ENCODE measurements at places on chromosomes 3 and 15.

DNA sequence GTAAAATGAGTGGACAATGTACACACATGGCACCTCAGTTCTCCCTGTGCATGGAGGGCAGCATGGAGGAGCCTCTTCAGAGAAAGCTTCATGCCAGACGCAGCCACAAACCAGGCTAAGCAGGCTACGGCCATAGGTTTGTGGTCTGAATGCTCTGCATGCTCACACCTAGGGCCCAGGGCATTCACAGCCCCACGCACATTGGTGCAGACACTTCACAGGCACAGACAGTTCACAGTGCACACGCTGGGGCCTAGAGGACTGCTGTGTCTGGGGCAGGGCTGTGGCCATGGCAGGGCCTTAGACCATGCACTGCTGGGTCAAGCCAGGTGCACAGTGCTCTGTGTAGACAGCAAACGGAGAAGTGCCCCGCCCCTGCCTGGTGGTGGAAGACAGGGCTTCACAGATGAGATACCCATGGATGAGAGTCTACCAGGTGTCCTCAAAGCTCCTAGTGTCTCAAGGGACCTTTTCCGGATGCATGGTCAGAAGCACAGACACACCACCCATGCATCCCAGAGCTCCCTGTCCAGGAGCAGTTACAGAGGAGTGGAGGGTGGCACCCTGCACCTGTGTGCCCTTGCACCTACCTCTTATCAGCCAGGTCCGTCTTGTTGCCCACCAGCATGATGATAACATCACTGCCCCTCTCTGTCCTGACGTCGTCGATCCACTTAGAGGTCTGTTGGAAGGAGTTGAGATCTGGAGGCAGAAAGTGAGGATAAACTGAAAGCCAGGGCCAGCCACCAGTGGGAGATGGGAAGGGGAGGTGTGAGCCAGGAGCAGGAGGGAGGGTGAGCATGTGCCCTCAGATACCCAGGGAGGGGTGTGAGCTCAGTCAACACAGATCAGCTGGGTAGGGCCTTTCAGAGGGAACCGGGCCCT is 33.5 kb downstream of the SRPRB start:
- peak; percentile 7 for DNase-seq
- no peak overlapping the region for H3K27ac ChIP-seq
- H3K4me3 ChIP-seq: no peak overlapping the region
- H3K4me1 ChIP-seq: no peaks in the 10 kb centered on the region
- peaks cover 3% of the 10 kb centered on the region for H3K36me3 ChIP-seq

DNA sequence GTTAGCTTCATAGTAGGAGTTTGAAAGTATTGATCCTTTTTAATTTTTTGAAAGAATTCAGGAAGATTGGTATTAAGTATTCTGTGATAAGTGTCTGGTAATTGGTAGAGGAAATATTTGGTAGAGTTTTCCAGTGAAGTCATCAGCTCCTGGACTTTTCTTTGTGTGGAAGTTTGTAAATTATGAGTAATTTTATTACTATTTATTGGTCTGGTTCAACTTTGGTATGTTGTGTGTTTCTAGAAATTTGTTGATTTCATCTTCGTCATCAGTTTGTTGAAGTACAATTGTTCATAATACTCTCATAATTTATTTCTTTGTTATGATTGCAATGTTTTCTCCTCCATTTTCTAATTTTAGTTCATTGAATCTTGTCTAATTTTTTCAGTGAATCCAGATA is 832.0 kb downstream of the OTOL1 start:
- no peak overlapping the region for H3K4me3 ChIP-seq
- H3K4me1 ChIP-seq: no peaks in the 10 kb centered on the region

GRCh38 chr15:68145706-68146105 is 59.4 kb downstream of the CALML4 start:
- no peaks in the 10 kb centered on the region for H3K4me1 ChIP-seq
- H3K36me3 ChIP-seq: peaks cover 11% of the 10 kb centered on the region
- no peaks in the 10 kb centered on the region for H3K27me3 ChIP-seq
- H3K4me3 ChIP-seq: no peak overlapping the region

DNA sequence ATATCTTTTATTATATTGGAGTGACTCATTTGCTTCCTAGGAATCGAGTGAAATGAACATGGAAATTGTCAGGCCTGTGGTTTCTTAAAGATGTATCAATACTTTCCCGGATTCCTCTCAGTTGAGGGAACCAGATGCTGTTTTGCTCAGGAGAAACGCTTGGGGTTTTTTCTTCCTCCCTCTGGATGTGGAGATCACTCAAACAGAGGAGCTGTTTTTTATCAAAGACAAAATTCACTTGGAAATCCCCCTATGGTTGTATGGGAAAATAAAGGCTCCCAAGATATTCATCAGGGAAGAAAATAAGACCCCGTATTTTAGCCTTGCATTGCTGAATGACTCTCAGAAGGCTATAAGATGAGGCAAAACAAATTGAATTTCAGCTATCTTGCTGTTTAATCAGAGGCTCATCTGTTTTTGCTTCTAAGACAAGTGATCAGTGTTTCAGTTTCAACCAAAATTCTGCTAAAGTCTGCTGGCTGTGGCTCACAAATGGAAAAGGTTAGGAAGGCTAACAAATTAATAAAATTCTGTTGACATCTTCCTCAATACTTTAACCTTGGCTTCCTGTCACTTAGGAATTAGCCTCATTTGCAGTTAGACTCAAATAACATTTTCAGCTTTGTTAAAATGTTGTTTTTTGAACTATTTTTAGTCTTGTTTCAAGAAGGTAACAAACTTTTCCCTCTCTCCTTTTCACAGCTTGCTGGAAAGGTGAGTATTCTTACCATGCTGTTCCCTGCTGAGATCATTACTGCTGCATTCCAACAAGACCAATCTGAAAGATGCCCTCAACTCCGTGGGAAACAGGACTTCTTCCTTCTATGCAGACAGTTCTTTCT is 83.6 kb downstream of the COL6A5 start:
- no peaks in the 10 kb centered on the region for H3K4me1 ChIP-seq
- no peak for DNase-seq
- no peak overlapping the region for H3K27ac ChIP-seq

- H3K4me3 ChIP-seq: no peak overlapping the region
- H3K36me3 ChIP-seq: no peaks in the 10 kb centered on the region
- no peaks in the 10 kb centered on the region for H3K27me3 ChIP-seq
- no peaks in the 10 kb centered on the region for H3K4me1 ChIP-seq
- peak; percentile 67 for DNase-seq
- H3K27ac ChIP-seq: no peak overlapping the region
These were observed 11.9 kb downstream of the GRM2 start for GRCh38 chr3:51718547-51719409.

DNA sequence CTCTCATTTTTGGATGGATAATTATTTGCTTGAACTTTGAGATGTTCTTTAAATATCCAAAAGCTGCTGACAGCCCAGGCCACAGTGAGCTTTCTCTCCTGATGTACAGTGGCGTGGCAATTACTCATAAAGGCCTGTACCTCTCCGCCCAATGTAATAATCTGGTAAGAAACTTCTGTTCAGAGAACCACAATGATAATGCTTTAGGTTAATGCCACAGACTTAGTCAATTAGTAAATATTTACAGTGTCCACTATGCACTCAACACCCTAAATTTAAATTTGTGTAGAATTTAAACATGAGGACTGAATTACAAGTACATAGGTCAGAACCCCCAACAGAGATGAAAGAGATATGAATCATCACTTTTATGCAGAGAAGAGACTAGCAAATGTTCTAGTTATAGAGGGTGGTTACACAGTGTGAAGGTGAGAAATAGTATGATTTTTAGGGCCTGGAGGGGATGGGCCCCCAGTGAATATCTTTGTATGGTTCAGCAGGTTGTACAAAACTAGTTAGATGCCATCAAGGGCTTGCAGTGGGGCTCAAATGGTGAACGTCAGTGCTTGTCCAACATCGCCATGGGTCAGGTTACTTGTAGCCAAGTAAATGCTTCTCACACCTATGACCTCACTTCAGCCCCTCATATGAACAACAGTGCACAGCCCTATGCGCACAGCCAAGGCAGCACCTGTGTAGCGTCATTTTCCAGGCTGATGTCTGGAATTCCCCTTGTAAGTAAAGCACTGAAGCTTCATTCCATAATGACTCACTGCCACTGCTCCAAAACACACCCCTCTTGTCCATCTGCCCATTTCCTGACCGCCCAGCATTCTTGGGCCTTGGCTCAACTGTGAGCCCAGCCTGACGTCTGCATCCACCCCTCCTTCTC is 13.3 kb downstream of the ABHD2 start:
- peak overlapping the region; percentile 98 for H3K27ac ChIP-seq
- H3K4me3 ChIP-seq: no peak overlapping the region
- peak; percentile 73 for DNase-seq
- H3K27me3 ChIP-seq: no peaks in the 10 kb centered on the region
- H3K36me3 ChIP-seq: no peaks in the 10 kb centered on the region

Data from ascending aorta (tissue), 2 donors.